Activated CD4-positive, alpha-beta T cell treated with anti-CD3 and anti-CD28 coated beads for 1 hour (primary cell): ENCODE measurements at places on chromosomes 1 and 21.
A peak's percentile ranks its signal among the peaks of the same experiment; 100 is the strongest.

- no peak for DNase-seq
Observed at GRCh38 chr1:208201229-208201628, 43.0 kb downstream of the PLXNA2 start.

DNA sequence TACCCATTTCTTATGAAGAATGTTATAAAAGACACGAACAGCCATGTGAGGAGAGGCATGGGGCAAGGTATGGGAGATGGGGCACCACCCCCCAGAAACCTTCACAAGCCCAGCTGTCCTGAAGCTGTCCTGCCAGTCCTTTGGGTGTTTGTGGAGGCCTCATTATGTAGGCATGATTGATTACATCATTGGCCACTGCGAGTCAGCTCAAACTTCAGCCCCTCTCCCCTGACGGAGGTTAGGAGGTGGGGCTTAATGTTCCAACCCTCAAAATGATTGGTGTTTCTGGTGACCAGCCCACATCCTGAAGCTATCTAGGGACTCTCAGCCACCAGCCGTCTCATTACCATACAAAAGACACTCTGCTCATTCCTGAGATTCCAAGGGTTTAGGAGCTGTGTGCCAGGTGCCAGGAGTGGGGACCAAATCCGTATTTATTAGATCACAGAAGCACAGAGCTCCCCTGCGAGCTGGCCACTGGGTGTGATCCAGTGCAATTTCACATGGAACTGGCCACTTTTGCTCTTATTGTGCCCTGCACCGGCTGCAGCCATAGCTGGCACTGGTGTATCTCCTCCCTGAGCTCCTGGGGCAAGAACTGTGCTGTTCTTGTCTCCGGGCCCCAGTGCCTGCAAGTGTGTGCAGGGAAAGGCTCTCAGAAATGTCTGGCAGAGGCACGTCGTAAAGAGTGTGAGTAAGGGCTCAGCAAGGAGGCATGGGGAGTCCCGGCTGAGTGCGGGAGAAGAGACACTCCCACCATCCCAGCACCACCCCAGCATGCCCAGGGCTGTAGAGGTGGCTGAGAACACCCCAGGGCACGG is 10.5 kb downstream of the KIAA1614 start:
- no peak for DNase-seq

DNA sequence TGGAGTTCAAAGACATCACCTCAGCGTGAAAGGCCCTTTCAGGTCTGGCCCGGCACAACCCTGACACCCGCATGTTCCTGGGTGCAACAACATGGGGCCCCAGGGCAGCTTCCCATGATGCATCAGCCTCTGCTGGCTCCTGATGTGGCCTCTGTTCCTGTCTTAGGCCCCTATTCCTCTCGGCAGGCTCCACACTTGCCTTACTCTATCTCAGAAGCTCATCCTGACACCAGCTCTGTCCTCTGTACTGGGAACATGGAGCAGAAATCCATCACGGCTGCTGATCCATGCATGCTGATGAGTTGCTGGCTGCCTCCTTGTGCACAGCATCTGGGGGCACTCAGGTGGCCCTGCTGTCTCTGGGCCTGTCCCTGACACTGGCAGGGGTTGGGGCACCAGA is 74.6 kb downstream of the ADARB1 start:
- no peak for DNase-seq

- no peak for DNase-seq
Observed at GRCh38 chr1:150968491-150968890, 6.1 kb downstream of the CERS2 start.

DNA sequence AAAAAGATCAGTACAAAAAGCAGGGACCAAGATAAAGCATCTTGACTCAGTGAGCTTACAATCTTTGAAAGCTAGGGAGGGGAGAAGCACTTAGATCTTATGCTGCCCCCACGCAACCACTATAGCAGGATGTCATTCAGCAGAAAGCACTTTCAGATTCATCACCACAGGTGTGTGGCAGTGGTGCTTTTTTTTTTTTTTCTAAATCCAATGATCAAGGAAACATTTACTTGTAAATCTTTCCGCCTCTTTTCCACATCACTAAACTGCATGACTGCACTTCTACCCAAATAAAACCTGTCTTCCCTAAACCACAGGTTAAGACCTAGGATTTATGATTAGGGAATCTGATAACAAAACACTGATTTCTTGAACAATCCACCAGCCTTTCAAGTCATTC is 154.8 kb downstream of the SLC45A1 start:
- DNase-seq, result peak; percentile 14

- no peak for DNase-seq
Observed at GRCh38 chr21:26845066-26845758, at the start of gene ADAMTS1. ADAMTS1 (minus strand) TSS chr21:26845409; CDS start chr21:26844954, 455 bp downstream.

DNA sequence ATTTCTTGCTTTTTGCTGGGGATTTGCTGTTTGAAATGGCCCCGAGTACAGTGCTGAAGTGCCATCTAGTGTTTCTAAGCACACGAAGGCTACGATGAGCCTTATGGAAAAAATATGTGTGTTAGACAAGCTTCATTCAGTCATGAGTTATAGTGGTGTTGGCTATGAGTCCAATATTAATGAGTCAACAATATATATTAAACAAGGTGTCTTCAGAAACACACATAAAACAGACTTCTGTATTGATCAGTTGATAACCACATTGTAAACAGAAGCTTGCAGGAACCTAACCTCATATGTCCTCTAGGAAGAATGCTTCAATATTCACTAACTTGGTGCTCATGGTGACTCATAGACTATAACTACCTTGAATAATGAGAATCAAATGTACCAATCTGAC is 1.7 kb upstream of the GJB5 start:
- DNase-seq, result no peak

- peak; percentile 26 for DNase-seq
Observed at GRCh38 chr1:13749543-13750341, 49.8 kb downstream of the PRDM2 start.

DNA sequence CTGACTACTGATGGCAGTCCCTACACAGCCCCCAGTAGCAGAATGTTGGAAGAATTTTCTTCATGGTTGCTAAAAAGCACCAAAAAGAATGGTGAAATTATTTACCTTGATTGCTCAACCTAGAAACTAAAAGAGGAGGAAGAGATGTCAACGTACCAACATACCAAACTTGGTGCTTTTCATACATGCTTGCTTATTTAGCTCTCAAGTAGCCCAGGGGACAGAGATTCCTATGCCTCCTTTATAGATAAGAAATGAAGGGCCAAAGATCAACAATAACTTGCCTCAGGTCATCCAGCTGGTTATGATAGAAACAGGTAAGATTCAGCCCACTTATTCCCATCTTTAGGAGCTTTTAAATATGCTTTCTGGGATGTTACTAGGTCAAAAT is 170.6 kb downstream of the PIGK start:
- no peak for DNase-seq

DNA sequence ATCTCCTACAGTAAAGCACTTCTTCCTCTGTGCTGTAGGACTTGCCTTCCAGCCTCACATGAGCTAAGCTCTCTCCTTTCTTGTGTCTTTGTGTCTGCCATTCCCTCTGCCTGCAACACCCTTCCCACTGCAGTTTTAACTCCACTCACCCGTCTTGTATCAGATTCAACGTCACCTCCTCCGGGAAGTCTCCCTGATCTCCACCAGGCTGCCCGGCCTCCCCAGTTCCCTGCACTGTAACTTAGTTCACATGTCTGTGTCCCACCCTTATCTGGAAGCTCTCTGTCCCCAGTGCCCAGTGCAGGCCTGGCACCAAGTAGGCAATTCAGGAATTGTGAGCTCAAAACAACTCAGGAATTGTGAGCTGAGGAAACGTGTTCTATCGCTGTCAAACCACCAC is 96.4 kb downstream of the GLIS1 start:
- DNase-seq, result no peak

GRCh38 chr1:64696879-64697278 is 48.0 kb upstream of the RAVER2 start:
- no peak for DNase-seq

GRCh38 chr1:193070942-193071341 is 11.5 kb downstream of the RO60 start:
- DNase-seq, result no peak

- DNase-seq, result no peak
Observed at GRCh38 chr1:235134171-235134570, 5.5 kb upstream of the TOMM20 start.

DNA sequence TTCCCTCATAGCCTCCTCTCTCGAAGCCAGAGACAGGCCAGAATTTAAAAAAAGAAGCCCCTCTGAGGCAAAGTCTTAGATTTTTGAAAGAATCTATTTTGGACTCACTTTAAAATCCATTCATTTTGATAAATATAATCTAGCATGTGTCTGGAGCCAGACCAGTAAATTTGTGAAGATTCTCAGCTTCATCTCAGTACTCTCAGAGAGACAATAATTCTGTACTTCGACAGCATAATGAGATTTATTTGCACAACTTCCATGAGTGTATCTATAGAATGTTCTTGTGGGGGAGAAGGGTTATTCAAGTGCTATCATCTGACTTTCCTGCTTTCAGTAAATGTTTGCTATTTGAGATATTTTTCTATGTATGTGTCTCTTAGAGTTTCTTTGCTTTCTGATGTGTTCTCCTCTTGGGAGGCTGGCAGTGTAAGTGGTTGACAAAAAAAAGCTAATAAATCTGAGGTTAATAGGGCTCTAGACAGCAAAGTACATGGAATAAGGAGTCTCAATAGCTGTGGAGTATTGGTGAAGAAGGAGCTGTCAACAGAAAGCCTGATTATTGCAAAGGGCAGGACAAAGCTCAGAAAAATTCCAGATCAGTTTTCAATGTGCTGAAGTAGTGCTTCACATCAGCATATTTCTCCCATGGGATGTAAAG is 223.0 kb downstream of the PTBP2 start:
- no peak for DNase-seq

DNA sequence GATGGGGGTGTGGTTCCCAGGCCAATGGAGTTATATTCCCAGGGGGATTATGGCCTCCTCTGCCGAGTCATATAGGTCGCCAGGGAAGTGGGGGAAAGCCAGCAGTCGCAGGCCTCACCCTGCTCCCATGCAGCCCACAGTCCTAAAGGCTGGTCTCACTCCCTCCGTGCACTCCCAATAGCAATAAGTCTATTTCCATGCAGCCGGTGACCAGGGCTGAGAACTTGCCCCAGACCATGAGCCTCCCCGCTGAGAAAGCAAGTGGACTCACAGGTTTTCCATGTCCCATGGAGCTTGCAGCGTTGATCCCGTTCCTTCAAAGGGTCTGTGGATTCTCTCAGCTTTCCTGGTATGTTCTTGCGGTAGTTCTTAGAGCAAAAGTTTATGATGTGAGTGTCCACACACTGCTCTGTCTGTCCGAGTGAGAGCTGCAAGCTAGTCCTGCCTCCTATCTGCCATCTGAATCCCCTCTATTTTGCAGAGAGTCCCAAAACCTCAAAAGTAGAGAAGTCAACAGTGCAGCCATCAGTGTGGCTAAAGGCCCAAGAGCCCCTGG is 81.7 kb upstream of the TMPRSS2 start:
- no peak for DNase-seq

GRCh38 chr21:38561205-38561604 is 62.9 kb upstream of the ERG start:
- DNase-seq, result no peak

DNA sequence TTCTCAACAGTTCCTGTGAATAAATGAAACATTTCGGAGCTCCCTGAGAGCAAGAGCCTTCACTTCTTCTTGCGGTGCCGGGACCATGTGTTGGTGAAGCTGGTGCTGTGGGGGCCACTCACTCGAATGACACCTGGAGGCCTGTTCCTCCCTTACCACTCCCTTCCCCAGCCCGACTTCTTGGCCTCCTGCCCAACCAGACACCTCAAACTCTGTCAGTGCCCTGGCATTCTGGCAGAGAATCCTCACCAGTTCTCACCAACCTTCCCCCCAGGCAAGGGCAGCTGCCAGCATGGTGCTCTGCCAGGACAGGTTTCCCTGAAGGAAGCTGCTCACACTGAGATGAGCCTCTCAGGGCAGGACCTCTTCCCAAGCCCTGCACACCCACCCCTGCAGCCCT is 68.3 kb downstream of the MPZL1 start:
- no peak for DNase-seq

DNA sequence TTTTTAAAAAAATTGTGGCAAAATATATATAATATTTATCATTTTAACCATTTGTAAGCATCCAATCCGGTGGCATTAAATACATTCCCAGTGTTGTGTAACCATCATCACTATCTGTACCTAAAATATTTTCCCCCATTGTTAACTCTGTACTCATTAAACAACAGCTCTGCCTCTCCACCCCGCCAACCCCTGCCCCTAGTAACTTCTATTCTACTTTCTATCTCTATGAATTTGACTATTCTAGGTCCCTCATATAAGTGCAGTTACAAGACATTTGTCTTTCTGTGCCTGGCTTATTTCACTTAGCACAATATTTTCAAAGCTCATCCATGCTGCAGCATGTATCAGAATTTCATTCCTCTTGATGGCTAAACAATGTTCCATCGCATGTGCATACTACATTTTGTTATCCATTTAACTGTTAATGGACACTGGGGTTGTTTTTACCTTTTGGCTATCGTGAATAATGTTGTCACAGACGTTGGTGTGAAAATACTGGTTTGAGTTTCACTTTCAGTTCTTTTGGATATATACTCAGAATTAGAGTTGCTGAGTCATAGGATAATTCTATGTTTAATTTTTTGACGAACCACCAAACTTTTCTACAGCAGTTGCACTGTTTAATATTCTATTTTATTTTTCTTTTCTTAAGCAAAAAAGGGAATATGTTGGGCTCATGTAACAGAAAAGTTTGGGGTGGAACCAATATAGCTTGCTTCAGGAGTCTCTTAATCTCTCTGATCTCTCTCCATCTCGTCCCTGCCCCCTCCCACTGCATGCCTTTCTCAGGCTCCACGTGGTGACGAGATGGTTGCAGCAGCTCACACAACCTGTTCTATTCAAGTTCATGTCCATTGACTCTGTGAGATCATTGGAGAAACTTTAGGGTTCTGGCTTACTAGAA is 25.2 kb upstream of the RCAN1 start:
- DNase-seq, result no peak

GRCh38 chr1:30329802-30330557 is 393.4 kb downstream of the MATN1 start:
- no peak for DNase-seq

DNA sequence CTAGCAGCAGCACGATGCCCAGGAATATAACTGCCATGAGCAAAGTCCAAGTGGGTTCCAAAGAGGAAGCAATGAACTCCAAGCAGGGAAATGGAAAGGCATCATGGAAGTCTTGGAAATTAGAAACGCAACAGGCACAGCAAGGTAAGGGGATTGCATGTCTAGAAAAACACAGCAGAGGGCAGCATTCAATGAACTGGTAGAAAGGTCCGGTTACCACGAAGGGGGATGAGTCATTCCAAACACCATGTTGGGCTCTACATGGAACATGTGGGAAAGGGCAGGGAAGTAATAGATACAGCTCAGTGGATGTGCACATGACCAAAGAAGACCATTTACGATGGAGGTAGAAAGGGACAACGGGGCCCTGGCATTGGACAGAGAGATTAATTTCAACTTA is 36.4 kb downstream of the RXRG start:
- DNase-seq, result no peak

DNA sequence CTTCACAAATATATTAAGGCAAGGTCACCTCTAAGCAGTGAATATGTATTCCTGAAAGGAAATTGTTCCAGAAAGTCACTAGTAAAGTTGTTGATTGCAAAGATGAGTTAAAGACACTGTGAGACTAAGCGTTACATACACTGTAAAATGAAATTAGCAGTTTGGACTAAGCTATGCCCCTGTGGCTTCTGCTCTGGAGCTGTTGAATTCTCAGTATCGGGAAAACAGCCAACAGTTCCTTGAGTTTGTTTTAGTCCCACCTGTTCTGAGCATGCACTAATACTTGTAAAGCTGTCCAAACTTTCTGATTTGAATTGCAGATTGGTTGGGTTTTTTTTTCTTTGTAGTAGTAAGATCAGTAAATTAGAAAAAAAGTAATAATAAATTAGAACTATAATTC is 21.0 kb downstream of the ANGPTL1 start:
- no peak for DNase-seq

- DNase-seq, result no peak
Observed at GRCh38 chr1:193754732-193755427, 568.5 kb upstream of the B3GALT2 start.
